Amniotic stem cell (primary cell): ENCODE measurements at places on chromosomes 5 and 9.

GRCh38 chr9:134962065-134962972 lies 44.6 kb upstream of the FCN1 start:
- no peak for DNase-seq

DNA sequence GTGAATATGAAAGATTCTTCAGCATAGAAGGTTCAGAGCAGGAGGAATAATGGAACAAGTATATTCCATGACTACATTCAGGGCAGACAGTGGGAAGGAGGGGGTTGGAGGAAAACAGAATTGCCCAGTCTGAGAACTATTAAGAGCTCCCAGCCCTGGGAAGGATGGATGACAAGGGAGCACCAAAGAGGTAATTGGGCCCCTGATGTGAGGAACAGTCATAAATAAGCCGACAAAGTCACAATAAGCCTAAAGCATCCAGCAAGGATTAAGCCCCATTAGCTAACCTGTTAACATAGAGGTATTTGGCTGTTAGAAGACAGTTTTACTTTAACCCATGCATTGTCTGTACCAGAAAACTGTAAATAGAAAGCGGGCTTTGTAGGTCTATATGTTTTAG lies 348.7 kb upstream of the SEMA6A start:
- no peak for DNase-seq

DNA sequence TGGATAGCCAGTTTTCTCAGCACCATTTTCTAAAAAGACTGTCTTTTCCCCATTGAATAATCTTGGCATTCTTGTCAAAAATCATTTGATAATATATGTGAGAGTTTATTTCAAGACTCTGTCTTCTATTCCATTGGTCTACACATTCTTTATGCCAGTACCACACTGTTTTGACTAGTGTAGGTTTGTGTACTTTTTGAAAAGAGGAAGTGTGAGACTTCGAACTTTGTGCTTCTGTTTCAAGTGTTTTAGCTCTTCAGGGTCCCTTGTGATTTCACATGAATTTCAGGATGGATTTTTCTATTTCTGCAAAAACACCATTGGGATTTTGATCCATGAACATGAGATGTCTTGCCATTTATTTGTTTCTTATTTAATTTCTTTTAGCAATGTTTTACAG lies 78.5 kb upstream of the ALDH1A1 start:
- no peak for DNase-seq

DNA sequence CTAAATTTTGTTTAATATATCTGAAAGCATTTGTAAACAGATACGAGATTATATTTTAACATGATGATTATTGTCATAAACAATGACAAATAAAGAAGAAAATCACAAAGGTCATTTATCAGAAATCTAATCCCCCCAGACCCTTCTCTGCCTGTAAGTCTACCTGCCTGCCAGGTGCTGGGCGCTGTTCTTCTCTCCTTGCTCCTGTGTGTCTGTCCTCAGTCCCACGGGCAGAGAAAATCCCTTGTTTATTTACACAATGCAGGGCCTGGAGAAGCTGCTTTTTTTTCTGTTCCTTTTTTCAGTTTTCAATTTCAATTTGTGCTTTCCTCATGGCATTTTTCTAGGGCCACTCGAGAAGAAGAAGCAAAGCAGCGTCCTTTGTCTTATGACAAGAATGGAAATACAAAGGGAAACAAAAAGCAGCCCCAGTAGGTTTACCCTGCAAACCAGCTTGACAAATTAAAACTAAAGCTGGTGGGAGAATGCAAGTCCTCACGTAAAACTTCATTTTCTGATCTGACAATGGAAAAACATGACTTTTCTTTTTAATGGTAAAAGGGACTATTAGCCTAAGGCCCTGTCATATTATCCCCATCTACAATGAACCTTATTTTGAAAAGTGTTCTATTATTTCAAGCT lies 282.4 kb upstream of the KLF9 start:
- DNase-seq: no peak
